ENCODE measurements at places on chromosomes 5 and 9. TPM values are rescaled to one million over a fixed set of nuclear protein-coding genes. Genes with fewer than 3 reads are reported as not detected.

The MUSK gene
- 8.5 TPM for polyA plus RNA-seq

DNA sequence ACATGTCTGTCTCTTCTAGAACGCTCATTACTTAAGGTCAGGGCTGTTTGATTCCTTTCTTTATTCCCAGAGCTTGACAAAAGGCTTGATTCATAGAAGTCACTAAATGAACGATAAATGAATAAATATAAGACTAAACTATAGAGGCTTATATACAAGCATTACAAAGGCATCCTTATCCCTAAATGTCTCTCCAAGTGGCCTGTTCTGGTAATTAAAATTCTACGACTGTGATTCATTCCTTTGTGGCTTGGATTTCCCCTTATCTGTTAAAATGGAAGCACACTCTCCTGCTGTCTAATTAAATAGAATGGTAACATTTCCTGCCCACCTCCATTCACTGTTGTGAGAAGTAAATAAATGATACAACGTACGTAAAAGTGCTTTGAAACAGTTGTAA is 49.5 kb downstream of the C7 start:
- no peak for DNase-seq

DNA sequence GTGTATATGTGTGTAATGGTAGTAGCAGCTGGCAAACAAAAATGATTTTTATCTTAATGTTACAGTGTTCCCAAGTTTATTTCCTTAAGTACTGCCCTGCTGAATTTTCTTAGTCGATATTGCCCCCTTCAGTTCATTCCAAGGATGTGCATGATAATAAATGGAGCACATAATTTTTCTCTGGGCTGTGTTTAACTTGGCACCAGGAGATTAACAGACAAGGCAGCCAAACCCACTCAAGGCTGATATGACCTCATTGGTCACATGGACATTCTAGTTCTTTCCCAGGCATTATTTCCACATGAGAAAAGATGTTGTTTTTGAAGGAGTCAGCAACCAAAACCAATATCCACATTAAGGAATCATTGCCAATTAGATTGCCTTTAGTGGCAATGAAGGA is 61.8 kb downstream of the COX7C start:
- peak; percentile 47 for DNase-seq

The RNF44 gene
- polyA plus RNA-seq: 48.4 TPM

GRCh38 chr5:133287500-133287899 is 235.7 kb downstream of the HSPA4 start:
- DNase-seq: peak; percentile 17

GRCh38 chr9:251398-251797 is 36.7 kb downstream of the DOCK8 start:
- no peak for DNase-seq

- no peak for DNase-seq
Observed at GRCh38 chr9:13049223-13049622, 230.3 kb downstream of the MPDZ start.

The BHMT2 gene
- 4.5 TPM for polyA plus RNA-seq

- no peak for DNase-seq
Observed at GRCh38 chr9:250039-250438, 35.4 kb downstream of the DOCK8 start.

DNA sequence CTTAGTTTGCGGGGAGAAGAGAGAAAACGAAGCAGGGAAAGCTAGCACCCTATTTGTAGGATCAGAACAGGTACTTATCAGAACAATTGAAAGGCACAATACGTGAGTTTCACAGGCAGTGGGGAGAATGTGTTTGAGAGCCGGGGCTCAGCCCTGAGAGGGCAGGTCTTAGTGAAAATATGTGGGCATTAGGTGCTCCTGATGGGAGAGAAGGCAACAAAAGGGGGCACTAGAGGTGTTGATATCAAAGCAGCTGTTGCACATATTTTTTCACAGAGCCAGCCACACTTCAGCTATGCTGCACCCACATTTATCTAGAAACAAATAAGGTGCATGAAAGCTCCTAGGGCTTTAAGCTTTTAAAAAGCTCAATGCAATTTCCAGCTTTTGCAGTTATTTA is 99.7 kb upstream of the MAN2A1 start:
- no peak for DNase-seq

DNA sequence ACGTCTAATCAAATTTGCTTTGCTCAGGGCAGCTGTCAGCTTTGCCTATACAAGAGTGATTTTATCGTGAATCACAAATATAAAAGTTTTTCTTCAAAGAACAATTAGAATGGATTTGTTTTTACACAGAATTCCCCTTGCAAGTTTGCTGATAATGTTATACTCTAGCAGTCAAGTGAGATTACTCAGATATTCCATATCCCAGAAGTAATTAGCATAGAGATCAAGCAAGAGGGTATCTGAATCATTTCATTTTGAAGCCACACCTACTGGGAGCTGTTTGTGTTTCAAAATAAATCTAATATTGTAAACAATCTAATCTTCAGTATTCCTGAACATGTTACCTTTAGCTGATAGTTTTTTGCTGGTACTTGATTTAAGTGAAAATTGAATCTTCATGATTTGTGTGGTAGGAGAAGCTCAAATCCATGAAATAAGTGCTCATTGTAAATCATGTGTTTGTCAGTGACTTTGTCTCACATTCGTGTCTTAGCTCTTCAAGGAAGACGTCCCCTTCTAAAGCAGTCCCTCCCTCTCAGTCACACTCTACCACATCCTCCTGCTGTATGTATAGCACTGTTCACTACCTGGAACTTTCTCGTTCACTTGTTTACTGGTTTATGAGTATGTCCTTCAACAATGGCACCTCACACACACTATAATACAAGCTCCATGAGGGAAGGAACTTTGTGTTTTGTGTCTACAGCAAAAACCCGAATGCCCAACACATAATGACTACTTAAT is 3.3 kb upstream of the TTC39B start:
- DNase-seq: no peak

- no peak for DNase-seq
Observed at GRCh38 chr5:154147666-154148065, 42.9 kb upstream of the GALNT10 start.

DNA sequence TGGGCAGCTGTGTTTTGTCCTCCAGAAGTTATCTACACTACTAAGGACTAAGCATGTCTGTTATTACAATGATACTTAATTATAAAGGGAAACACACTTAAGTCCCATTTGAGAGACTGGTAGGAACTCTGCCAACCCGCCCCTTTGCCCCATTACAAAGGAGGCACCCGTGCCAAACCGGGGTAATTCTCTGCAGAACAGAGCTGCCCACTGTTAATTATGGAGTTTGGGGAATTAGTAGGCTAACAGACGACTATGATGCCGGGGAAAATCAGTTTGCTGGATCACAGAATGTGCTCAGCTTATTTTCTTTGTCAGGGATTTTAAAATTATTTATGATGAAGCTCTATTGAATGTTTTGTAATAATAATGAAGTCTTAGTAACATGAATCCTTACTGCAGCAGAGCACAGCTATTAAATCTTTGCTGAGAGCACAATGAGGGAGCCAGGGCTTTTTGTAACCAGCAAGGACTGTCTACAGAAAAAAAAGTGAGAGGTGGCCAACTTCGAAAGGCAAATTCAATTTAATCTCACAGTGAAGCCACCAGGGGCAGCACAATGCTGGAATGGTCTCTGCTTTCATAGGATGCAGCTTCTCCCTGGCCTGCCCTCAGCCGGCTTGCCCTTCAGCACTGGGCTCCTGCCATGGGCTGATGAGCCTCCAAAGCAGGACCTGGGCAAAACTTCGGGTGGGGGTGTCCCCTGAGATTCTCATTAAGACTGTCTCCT is 134.5 kb downstream of the GNAQ start:
- DNase-seq: peak; percentile 22

The EQTN gene
- polyA plus RNA-seq: not detected

The CTSL gene
- 49.4 TPM for polyA plus RNA-seq

- no peak for DNase-seq
Observed at GRCh38 chr9:5760338-5760737, 72.6 kb downstream of the ERMP1 start.

DNA sequence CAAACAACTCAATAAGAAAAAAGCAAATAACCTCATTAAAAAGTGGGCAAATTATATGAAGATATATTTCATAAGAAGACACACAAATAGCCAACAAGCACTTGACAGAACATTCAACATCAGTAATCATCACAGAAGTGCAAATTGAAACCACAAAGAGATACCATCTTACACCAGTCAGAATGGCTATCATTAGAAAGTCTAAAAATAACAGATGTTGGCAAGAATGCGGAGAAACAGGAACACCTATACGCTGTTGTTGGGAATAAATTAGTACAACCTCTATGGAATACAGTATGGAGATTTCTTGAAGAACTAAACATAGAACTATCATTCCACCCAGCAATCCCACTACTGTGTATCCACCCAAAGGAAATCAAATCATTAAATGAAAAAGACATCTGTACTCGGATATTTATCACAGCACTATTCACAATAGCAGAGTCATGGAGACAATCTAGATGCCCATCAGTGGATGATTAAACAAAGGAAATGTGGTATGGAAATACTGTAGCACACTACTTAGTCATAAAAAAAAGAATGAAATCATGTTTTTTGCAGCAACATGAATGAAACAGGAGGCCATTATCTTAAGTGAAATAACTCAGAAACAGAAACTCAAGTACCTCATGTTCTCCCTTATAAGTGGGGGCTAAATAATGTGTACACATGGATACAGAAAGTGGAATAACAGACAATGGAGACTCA is 106.8 kb upstream of the FST start:
- no peak for DNase-seq

GRCh38 chr5:73312146-73312871 is 136.3 kb downstream of the FOXD1 start:
- peak; percentile 72 for DNase-seq

The MEF2C gene
- polyA plus RNA-seq: 656 TPM

The CARD6 gene
- polyA plus RNA-seq: 2.2 TPM

The ADAMTS16 gene
- polyA plus RNA-seq: 7.5 TPM

DNA sequence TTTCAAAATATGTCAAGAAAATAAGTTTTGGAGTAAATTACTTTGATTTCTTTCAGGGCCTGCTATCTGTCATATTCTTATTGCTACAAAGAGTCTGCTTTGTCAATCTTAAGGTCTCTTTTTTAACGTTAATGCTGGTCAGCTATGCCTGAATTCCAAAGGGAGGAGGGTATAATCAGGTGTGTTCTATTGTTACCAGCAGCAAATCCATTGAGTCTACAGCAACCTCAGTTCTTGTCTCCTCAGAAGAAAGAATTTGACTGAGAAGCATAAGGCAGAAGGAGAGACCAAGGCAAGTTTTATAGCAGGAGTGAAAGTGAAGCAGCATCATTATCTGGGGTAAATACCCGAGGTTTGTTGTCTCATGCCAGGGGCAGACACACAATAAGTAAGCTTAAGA is 23.7 kb upstream of the MINAR2 start:
- no peak for DNase-seq

DNA sequence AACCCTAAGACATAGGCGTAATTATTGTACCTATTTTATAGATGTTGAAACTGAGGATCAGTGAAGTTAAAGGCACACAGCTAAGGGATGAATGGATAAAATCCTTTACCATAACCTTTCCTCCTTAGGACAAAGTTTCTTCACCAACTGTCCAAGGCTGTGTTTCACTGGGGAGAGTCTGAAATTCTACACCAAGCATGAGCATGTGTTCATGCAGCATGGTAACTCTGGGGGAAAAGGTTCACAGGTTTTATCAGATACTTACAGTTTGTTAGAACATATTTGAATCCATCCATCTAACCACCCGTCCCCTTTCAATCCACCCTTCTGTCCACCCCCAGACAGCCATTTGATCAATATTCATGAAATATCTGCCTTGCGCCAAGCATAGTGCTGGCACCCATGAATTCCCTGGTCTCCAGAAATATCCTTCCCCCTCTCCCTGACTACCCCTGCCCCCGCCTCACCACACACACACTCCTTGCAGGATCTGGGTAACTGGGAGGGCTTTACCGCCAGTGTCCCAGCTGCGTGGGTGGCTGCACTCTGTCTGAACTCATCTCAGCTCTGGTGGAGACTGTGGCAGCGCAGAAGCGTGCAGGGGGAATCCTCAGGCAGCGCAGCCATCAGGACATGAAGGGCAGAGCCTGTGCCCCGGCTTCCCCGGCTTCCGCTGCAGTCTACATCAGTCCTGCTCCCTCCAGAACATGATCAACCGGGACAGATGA is 6.3 kb upstream of the KCNIP1 start:
- DNase-seq: no peak

DNA sequence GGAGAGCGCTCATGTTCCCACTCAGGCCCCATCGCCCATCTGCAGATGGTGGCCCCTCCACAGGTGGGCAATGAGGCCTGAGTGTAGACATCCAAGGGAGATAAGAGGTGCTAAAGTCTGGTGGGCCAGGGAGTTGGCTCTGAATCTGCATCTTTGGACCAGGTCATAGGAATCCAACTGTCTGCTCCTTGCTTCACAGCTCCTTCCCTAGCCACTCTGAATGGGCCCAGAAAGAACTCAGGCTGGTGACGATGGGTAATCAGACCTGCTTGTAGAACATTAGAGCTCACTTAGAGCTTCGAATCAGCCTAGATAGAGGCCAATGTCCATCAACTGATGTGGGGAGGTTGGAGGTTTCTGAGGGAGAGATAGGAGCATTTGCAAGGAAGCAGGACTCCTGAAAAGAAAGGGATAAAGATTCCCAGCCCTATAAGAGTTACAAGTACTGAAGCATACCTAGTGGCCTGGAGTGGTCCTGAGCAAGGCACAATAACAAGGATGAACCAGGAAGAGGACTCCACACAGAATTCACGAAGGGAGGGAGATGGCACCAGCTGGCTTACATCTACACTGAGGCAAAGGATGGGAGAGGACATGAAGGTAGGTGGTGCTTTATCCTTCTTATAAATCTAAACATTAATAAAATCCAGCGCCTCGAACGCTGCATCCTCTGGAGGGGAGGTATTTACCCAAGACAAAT is 132.8 kb upstream of the ALDH1B1 start:
- no peak for DNase-seq

Measured in muscle of back (tissue), 13 donors.